ENCODE measurements at places on chromosomes 4 and X.

GRCh38 chr4:139854668-139855403 is 189.2 kb downstream of the MGST2 start:
- no peak for DNase-seq

GRCh38 chr4:7649741-7650531 is 215.2 kb upstream of the PSAPL1 start:
- peak; percentile 44 for DNase-seq

GRCh38 chrX:117093319-117093718 is 630.5 kb upstream of the CT83 start:
- DNase-seq = no peak

DNA sequence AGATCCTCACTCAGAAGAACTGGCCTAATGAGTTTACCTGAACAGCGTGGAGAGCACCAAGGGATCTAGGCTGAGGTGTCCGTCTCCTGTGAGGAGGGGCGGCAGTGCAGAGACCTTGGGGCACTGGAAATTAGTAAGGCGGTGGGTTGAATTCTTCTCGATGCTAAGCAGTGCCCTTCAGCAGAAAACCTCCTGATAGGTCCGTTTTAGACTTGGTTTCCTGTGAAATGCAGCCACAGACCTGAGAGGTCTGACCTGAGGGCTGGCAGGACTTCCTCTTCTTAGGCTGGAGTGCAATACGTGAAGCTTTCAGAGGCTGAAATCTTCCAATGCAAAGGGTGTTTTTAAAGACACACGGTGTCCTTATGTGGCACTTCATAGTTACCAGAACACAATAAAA is at the start of gene CLNK:
CLNK (minus strand) TSS at position 138 of the 400 bp plus-strand sequence. CDS start 16,899 bp downstream, outside the sequence.
- DNase-seq = no peak

- DNase-seq = no peak
Measured at GRCh38 chr4:125388613-125389012, 73.9 kb downstream of the FAT4 start.

DNA sequence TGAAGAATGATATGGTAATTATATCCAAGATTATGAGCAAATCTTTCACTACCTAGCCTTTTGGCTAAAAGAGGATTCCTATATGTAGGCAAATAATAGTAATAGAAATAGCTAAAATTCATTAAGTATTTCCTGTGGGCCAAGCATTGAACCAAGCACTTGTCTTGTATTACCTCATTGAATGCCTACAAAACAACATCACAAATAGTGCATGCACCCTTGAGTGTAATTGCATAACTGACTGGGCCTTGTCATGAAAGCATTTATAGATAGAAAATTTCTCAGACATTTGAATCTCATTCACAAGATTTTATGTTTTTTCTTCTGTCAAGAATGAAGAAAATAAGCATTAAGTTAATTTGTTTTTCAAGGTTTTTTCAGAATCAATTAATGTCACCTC is 3.9 kb upstream of the HPGDS start:
- no peak for DNase-seq

Measured in mucosa of gallbladder (tissue), 1 donor.